CD4-positive, alpha-beta T cell treated with Interleukin-4 for 1 hour (primary cell): ENCODE measurements at places on chromosomes 5 and 9.

DNA sequence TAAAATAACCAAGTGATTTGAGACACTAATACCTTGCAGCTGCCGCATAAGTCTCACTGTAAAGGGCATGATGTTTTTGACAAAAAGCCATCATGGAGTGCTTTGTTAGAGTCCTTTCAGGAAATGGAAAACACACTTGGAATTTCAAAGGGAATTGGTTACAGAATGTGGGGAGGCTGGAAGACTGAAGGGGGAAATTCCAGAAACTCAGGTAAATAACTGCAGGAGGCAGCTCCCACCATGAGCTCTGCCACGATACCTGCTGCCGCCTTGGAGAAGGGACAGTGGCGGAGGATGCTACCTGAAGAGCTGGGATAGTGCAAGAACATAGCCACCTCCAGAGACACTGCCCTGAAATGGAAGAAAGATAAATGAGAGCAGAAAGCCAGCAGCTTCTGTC lies 66.9 kb downstream of the PRKACG start:
- no peak for DNase-seq

- no peak for DNase-seq
Measured at GRCh38 chr5:71886406-71886805, 167.3 kb downstream of the CARTPT start.

DNA sequence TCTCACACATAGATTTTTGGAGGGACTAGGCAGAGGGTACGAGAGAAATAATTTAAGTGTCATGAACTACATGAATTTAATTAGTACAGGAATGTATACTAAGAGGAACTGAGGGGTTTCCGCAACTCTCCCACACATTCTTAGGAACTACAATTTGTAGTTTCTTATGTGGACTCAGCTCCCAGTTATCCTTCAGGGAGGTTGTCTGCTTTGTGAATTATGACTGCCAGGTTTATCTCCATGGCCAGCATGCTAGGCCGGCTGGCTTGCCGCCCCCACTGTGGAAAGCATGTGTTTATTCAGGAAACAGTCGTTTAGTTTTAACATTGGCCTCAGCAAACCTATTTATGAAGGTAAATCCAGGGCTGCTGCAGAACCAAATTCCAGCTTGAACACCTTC lies 415.0 kb downstream of the KCTD16 start:
- DNase-seq: no peak

- DNase-seq: no peak
Measured at GRCh38 chr9:12633016-12633765, 60.0 kb upstream of the TYRP1 start.

DNA sequence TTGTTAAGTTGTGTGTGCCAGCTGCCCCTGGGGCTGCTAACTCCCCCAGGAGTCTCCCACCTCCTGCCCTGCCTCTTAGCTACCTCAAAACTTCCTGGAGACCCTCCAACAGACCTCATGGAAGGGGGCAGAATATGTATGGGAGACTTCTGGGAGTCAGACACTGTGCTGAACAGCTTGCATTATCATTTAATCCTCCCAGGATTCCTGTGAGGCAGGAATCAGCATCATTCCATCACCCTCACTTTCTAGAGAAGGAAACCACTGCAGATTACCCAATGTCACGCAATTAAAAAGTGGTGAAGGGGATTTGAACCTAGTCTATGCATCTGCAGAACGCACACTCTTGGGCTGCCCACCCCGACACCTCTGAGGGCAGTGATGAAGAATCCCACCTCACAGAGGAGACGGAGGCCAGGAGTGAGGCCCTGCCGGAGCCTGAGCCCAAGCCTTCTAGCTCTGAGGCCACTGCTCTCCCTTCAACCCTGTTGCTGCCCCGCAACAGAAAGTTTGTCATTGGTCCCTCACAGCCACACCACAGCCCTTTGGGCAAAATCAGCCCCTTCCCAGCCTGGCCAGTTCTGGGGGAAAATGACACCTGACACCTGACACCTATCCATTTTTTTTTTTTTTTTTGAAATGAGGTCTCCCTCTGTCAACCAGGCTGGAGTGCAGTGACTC lies 30.3 kb upstream of the IL17B start:
- no peak for DNase-seq

DNA sequence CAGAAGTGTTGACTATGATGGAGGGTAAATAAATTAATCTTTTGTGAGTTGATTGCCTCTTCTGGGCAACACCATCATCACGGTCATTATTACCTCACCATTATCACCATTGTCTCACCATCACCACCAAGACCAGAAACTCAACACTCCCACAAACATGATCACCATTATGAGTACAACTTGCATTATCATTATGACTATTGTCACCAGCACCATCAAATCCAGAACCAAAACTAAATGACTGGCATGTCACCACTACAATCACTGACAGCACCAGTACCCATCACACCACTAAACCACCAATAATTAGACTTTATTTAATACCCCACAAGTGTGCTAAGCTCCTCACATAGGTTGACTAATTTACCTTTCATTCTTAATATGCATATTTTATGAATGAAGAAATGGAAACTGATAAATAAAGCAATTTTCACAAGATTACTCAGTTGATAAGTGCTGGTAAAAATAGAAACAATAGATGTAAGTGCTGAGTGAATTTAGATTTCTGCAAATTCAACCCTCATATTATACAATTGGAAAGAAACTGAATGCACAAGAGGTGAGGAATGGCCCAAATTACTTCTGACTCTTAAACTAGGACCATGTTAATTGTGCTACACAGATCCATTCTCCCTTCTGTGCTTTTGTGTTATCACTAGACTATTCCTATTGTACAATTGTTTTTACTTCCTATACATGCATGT lies 517.8 kb upstream of the PAPPA start:
- no peak for DNase-seq

- DNase-seq: no peak
Measured at GRCh38 chr5:66891184-66891925, 295.2 kb downstream of the MAST4 start.

GRCh38 chr5:10337107-10337506 lies 16.4 kb upstream of the MARCHF6 start:
- no peak for DNase-seq

DNA sequence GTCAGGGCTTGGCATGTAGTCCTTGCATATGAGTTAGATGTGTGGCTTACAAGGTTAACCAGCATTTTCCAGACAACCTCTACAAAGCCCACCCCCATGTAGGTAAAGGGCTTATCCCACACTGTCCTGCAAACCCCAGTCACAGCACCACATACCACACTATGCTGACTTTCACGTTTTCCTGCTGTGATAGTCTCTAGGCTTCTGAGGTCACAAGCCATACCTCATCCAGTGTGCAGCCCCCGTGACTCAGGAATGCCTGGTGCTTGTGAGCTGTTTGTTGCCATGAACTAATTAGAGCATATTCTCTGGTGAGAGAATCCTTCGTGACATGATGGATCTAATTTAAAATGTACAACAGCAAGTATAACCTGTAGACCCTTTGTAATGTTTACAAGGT lies 50.8 kb downstream of the ERAP1 start:
- no peak for DNase-seq
